ENCODE measurements at places on chromosomes 6 and 20. TPM values are rescaled to one million over a fixed set of nuclear protein-coding genes. Genes with fewer than 3 reads are reported as not detected.
A peak's percentile ranks its signal among the peaks of the same experiment; 100 is the strongest.

SLC32A1 gene
- not detected for total RNA-seq

HLA-DRA gene
- total RNA-seq = 2,040 TPM

GZF1 gene
- total RNA-seq = 9.5 TPM

CGA gene
- total RNA-seq = not detected

- no peak overlapping the region for H3K27ac ChIP-seq
- H3K27me3 ChIP-seq = peaks cover 2% of the 10 kb centered on the region
- H3K4me1 ChIP-seq = no peaks in the 10 kb centered on the region
- H3K36me3 ChIP-seq = no peaks in the 10 kb centered on the region
- DNase-seq = no peak
Observed at GRCh38 chr6:12875051-12875450, 158.5 kb downstream of the PHACTR1 start.

GRCh38 chr20:63315731-63316491, 22.9 kb downstream of the COL20A1 start:
- H3K4me1 ChIP-seq = no peaks in the 10 kb centered on the region
- no peak overlapping the region for H3K27ac ChIP-seq
- DNase-seq = no peak
- H3K4me3 ChIP-seq = no peak overlapping the region

- H3K36me3 ChIP-seq = no peaks in the 10 kb centered on the region
- H3K4me1 ChIP-seq = no peaks in the 10 kb centered on the region
- no peak overlapping the region for H3K27ac ChIP-seq
- no peak for DNase-seq
- H3K27me3 ChIP-seq = no peaks in the 10 kb centered on the region
- H3K4me3 ChIP-seq = no peak overlapping the region
Observed at GRCh38 chr6:39853604-39854003, 61.4 kb downstream of the DAAM2 start.

GRCh38 chr20:60102665-60103210, 144.5 kb downstream of the CDH26 start:
- no peaks in the 10 kb centered on the region for H3K4me1 ChIP-seq
- H3K4me3 ChIP-seq = no peak overlapping the region
- DNase-seq = no peak

- no peaks in the 10 kb centered on the region for H3K36me3 ChIP-seq
- DNase-seq = no peak
- H3K4me3 ChIP-seq = no peak overlapping the region
- no peaks in the 10 kb centered on the region for H3K4me1 ChIP-seq
- H3K27me3 ChIP-seq = no peaks in the 10 kb centered on the region
Observed at GRCh38 chr6:169839029-169839481, 87.6 kb downstream of the ERMARD start.

DNA sequence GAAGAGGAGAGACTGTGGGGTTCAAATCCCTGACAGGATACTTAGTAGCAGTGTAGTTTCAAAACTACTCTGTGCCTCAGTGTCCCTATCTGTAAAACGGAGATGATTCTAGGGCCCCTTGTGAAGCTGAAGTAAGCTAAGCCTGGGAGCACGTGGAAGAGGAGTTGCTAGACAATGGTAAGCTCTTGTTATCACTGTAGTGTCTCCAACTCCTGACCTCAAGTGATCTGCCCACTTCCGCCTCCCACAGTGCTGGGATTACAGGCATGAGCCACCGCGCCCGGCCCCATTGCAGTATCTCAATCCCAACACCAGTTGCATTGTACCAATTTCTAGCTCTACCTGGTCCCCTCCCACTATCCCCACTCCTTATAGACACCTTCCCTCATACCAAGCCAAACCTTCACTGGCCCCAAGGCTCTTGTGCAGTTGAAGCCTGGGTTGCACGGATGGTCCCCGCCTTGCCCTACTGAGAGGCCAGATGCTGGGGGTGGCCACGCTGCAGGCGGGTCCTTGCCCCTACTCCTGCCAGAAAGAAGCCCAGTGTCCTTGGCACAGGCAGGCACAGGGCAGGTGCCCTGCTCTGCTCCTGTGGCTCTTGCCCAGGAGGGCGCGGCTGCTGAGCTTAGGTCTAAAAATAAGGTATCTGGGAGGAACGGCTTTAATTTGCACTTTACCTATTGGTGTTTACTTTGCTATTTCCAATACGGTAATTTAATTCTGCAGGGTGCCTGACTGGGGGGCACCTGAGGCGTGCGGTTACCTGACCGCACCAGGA, 118.1 kb downstream of the VEGFA start:
- no peak overlapping the region for H3K4me3 ChIP-seq
- H3K4me1 ChIP-seq = peaks cover 22% of the 10 kb centered on the region
- H3K36me3 ChIP-seq = no peaks in the 10 kb centered on the region

DNA sequence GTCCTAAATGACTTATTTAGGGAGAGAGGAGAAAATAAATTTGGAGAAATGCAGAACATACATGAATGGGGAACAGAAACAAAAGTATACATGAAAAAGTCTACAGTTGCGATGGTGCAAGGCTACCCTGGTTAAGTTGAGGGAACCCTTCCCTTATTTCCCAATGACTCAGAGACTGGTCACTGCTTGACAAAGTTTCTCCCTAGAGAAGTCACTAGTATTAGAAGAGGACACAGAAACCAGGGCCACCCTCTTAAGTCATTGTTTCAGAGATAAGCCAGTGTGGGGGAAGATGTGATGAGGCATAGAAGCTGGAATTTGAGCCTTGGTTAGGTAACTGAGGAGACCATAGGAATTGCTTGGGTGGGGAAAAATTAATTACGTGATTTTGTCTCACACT, 24.4 kb upstream of the EDN1 start:
- no peak overlapping the region for H3K4me3 ChIP-seq
- no peak for DNase-seq
- peaks cover 5% of the 10 kb centered on the region for H3K4me1 ChIP-seq
- H3K27ac ChIP-seq = no peak overlapping the region
- no peaks in the 10 kb centered on the region for H3K27me3 ChIP-seq
- H3K36me3 ChIP-seq = no peaks in the 10 kb centered on the region

DNA sequence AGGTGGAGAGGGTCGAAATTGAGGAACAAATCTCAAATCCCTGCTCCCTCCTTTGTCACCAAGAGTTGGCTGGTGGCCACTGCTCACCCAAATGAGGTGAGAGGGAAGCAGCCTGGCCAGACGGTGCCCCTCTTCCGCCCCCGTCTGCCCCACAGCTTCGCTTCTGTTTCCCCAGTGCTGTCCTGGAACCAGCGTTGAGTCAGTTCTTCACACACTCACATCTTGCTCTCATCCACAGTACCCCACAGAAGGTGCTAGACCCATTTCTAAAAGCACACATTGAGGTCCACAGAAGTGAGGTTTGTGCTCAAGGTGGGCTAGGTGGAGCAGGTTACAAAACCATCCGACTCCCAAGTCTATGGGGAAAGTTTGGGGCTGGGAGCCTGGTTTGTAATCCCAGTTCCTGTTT, 3.8 kb downstream of the CEBPB start:
- no peak for DNase-seq
- no peaks in the 10 kb centered on the region for H3K36me3 ChIP-seq
- no peak overlapping the region for H3K4me3 ChIP-seq
- no peaks in the 10 kb centered on the region for H3K27me3 ChIP-seq
- no peak overlapping the region for H3K27ac ChIP-seq

DNA sequence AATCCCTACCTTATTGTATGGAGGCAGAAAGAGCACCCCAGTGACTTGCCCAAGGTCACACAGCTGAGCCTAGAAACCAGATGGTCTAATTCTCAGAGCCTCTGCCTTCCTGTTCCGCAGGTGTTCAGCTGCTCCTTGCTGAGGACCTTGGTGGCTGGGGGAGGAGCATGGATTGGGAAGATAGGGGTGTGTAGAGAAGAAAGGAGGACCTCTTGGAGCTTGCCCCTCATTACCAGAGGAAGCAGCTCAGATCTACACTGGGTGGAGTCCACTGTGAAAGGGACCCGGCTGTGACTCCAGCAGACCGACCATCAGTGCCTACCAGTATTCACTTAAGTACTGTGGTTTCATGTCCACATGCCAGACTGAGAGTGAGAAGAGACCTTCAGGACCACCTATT, 15.2 kb downstream of the FOXP4 start:
- H3K4me1 ChIP-seq = peaks cover 5% of the 10 kb centered on the region
- H3K36me3 ChIP-seq = no peaks in the 10 kb centered on the region
- no peaks in the 10 kb centered on the region for H3K27me3 ChIP-seq
- 0 out of 2 replicates have a peak overlapping the region, but pooled peaks have one; percentile 53 for H3K4me3 ChIP-seq

DNA sequence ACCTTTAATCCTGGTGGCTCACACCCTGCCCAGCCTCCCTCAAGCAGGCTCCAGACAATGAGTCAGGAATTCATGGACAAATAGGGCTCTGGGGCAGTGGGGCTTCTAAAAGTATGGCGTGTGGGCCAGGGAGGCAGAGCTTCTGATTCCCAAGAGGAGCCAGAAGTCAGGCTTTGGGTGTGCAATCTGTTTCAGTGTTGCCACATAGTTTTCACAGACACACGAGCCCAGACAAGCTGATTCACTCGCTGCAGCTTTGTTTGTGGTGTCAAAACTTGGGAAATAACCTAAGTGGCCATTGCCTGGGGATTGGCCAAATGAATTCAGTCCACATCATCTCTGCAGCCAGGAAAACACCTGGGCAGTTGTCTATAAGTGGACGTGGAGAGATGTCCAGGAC, 9.2 kb downstream of the PEDS1 start:
- H3K4me1 ChIP-seq = peaks cover 15% of the 10 kb centered on the region
- no peak overlapping the region for H3K27ac ChIP-seq
- no peaks in the 10 kb centered on the region for H3K27me3 ChIP-seq
- H3K4me3 ChIP-seq = no peak overlapping the region
- DNase-seq = no peak
- peaks cover 4% of the 10 kb centered on the region for H3K36me3 ChIP-seq

- no peaks in the 10 kb centered on the region for H3K4me1 ChIP-seq
- DNase-seq = no peak
- H3K27me3 ChIP-seq = no peaks in the 10 kb centered on the region
- no peaks in the 10 kb centered on the region for H3K36me3 ChIP-seq
- H3K4me3 ChIP-seq = no peak overlapping the region
Observed at GRCh38 chr6:139710556-139710955, 336.1 kb upstream of the CITED2 start.

DNA sequence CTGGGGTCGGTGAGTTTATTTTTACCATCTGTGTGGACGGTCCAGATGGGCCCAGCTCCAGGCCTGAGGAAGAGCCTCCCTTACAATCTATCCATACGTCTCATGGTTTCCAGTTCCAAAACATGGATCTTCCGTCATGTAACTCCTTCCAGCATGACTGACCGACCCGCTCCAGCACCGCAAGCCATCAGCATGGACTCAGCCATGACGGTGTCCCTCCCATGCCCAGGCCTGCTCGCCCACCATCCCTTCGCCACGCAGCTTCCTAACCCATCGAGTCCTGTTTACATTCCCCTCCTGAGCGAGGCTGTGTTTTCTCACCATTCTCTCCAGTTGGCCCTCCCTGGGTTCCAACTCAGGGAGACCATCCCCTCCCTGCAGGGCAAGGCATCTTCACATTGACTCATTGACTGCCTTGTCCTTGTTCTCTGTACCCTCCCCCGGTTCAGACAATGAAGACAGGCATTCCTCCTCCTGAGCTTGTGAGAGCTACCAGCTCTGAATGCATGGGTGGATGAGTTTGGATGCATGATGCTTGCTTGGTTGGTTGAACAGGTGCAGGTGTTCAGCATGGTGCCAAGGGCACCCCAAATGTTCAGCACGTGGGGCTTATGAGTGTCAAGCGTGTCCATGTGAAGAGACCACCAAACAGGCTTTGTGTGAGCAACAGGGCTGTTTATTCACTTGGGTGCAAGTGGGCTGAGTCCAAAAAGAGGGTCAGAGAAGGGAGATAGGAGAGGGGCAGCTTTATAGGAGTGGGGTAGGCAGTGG, 235.8 kb downstream of the SMOC2 start:
- DNase-seq = no peak
- no peaks in the 10 kb centered on the region for H3K36me3 ChIP-seq
- no peaks in the 10 kb centered on the region for H3K4me1 ChIP-seq
- H3K27me3 ChIP-seq = no peaks in the 10 kb centered on the region
- no peak overlapping the region for H3K4me3 ChIP-seq

Measured in GM12878 (cell line).